Stimulated activated CD8-positive, alpha-beta memory T cell treated with anti-CD3 and anti-CD28 coated beads, Interleukin-7, amount 100 ng/mL, for 1 hour (primary cell): ENCODE measurements at places on chromosomes 1 and 21.

DNA sequence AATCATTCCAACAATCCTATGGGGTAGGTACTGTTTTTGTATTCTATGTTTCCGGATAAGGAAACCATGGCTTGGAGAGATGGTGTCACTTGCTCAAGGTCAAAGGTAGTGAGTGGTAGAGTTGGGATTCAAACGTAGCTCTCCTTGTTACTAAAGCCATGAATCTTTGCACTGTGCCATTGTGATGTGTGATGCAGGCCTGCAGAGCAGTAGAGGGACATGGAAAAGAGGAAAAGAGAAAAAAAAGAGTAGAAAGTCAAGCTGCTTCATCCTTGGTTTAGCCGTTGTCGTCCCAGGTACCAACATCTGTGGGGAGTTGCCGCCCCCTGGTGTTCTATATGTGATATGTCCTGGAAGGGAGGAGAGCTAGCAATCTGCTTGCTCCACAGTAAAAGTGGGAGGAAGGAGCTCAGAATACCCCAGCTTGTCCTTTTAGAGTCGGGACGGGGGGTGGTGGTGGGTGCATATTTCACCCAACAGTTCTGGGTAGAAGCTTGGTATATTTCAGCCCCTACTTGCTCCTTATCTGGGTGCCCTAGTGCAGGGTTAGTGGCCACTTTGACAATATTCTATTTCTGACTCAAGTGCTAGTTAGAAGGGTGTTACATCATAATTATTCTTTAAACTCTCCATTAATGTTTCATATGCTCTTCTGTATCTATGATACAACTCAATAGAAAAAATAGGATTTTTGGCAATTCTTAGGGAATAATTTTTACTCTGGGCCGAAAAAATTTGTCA is 98.4 kb downstream of the EBNA1BP2 start:
- peak; percentile 46 for DNase-seq

DNA sequence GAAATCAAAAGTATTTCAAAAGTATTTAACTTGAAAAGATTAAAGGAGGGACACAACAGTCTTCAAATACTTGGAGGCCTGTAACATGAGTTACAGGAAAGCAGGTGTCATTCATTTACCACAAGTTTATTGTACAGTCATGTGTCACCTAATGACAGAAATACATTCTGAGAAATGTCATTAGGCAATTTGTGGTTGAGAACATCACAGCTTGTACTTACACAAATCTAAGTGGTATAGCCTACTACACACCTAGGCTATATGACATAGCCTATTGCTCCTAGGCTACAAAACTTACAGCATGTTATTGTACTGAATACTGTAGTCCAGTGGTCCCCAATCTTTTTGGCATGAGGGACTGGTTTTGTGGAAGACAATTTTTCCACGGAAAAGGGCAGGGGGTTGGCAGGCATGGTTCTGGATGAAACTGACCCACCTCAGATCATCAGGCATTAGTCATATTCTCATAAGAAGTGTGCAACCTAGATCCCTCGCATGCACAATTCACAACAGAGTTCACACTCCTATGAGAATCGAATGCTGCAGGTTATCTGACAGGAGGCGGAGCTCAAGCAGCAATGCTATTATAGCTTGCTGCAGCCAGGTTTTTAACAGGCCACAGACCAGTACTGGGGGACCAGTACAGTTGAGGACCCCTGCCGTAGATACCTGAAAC is 25.0 kb upstream of the PHTF1 start:
- no peak for DNase-seq

DNA sequence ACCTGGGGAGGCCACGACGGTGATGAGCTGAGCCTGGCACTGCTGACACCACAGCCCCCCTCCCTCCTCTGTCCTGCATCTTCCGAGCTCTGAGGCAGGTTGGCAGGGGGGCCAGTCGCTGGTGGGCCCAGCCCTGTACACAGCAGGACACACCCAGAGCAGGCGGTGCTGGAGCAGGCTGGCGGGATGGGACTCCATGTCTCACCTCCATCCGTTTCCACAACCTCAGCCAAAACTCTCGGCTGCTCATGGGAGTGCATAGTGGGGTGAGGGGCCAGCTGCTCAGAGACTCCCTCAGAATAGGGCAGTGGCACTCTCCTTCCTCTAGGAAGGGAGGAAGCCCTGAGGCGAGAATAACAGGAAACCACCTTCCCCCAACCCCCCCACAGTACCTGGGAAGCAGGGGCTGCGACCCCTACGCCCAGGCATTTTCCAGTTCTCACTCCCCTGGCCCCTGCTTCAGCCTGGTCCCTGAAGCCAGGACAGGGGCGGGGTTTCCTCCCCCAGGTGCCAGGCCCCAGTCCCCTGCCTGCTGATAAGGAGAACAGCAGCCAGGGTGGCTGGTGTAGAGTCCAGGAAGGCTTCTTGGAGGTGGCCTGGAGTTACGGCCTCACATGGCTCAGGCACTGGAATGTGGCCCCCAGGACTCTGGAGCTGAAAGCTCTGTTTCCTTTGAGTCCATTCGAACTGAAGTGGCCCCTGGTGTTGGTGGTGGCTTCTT is 3.2 kb upstream of the IBA57 start:
- DNase-seq: no peak

DNA sequence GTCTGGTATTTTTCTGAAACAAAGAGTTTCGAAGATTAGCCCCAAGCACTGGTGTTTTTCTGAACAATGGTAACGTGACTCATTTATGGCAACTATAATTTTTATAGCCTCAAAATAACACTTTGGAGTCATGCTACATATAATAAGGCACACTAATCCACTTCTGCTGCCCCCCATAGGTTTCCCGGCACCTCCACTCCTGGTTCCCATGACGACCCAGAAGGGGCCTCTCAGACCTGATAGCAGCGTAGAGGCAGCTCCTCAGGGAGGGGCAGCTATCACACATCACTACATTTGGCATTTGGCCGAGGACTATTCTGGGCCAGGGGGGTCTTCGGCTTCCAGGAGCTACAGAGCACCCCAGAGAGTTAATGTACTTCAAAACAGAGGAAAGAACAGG is 23.3 kb downstream of the CAPN8 start:
- no peak for DNase-seq

GRCh38 chr21:43269957-43270705 is 101.3 kb downstream of the CRYAA start:
- no peak for DNase-seq
